ENCODE measurements at places on chromosomes 4 and X.

DNA sequence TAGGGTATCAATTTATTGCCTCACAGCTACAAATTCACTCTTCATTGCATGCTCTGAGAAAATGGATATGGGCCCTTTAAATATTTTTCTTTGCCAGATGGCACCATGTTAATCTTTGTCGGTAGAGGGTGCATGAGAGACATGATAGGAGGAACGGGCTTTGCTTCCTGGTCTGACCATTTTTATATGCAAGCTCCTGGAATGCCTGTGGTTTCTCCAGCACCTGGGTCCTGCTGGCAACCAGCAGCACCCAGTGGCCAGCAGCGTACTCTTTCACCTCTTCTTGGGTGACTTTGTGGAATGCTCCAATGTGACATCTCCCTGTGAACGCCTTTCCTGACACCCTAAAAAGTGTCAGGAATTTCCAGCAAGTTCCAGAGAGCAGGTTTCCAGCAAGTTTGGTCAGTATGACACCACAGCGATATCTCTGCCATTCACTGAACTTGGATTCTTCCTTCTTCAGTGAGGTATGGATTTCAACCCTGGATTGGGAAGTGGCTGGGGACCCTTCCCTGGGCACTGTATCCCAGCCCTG lies 140.3 kb upstream of the PGRMC2 start:
- no peak for DNase-seq

GRCh38 chr4:165009493-165010227 lies 22.1 kb upstream of the TRIM60 start:
- DNase-seq, result no peak

DNA sequence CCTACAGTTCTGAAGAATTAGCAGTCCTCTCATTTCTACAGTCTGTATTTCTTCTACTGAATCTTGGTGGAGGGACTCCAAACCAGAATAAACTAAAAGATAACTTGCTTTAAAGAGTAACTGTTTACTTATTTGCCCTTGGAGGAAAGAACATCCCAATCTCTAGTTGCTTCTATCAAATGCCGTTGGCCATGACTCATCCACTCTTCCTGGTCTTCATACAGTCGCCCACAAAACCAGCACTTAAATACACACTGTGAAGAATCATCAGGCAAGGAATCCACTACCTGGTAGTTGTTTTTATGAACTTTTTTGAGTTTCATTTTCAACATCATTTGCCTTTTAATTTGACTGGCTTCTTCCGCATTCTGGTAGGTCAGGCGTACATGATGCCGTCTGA lies 14.2 kb downstream of the ZNF518B start:
- no peak for DNase-seq

- DNase-seq, result no peak
These were observed 46.9 kb downstream of the ANTXR2 start for GRCh38 chr4:80026100-80026499.

DNA sequence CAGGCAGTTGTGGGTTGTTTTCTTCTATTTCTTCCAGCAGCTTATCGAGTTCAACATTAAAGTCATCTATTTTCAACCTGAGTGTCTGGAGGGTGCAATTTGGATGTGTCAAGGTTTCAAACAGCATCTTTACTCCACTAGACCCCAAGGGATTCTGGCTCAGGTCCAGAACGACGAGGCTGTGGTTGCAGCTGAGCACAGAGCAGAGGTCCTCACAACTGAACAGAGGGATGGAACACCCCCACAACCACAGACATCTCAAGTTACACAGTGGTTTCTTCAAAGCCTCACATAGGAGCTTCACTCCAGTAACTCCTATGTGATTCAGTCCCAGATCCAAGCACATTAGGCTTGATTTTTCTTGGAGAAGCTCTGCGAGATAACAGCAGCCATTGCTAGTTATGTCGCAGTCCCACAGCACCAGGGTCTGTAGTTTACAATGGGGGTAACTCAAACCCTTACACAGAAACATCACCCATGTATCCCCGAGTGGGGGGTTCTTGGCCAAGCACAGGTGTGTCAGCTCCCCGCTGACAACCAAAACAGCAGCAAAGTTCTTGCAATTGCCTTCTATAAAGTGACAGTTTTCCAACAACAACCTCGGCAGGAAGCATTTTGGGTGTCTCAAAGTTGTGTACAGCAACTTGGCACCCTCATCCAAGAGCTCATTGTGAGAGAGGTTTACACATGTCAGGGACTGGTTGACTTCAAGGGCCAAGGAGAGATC lies 2.8 kb downstream of the NLRP2B start:
- no peak for DNase-seq

Data from vagina (tissue), 2 donors.